ENCODE measurements at places on chromosomes 5 and 9. TPM values are rescaled to one million over a fixed set of nuclear protein-coding genes. Genes with fewer than 3 reads are reported as not detected.

GRCh38 chr5:144122081-144122480, 48.4 kb downstream of the YIPF5 start:
- DNase-seq: no peak
- no peak overlapping the region for H3K27ac ChIP-seq
- H3K4me1 ChIP-seq: peaks cover 4% of the 10 kb centered on the region
- no peaks in the 10 kb centered on the region for H3K36me3 ChIP-seq

DNA sequence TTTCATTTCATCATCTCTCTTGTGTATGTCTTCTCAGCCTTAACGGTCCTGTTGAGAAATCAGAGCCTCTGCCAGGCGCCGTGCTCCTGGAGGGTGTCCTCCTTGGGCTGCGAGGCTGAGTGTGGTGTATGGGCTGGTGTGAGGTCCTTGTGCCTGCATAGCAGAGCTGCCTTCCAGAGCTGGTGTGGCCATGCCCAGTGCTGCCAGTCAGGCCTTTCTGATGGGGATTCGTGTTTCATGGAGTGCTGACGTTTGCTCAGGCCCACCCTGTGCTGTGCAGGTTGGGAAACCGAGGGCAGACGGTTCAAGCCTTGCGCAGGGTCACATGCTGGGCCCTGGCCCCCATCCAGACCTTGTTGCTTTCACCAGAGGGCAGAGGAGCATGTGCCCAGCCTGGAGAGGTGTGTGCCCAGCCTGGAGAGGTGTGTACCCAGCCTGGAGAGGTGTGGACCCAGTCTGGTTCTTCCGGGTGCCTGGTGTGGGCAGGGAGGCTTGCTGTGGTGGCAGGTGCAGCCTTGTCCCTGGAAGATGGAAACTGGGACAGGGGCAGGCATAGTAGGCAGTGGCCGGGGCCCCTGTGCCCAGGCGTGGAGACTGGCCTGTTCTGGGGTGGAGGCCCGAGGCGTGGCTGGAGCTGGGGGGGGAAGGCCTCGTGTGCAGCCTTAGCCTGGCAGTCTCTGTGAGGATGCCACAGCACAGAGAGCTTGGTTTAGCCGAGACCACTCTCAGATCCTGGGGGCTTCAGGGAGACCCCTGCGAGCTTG, 84.0 kb downstream of the RXRA start:
- DNase-seq: no peak
- no peak overlapping the region for H3K4me3 ChIP-seq
- H3K4me1 ChIP-seq: peaks cover 28% of the 10 kb centered on the region
- H3K27me3 ChIP-seq: no peaks in the 10 kb centered on the region
- no peak overlapping the region for H3K27ac ChIP-seq
- H3K36me3 ChIP-seq: peaks cover 1% of the 10 kb centered on the region

GRCh38 chr9:79193501-79194223, 378.1 kb upstream of the TLE4 start:
- H3K4me1 ChIP-seq: no peaks in the 10 kb centered on the region
- H3K36me3 ChIP-seq: no peaks in the 10 kb centered on the region
- H3K4me3 ChIP-seq: no peak overlapping the region
- no peak for DNase-seq
- no peak overlapping the region for H3K27ac ChIP-seq

- H3K36me3 ChIP-seq: no peaks in the 10 kb centered on the region
- no peak for DNase-seq
- H3K27me3 ChIP-seq: no peaks in the 10 kb centered on the region
- no peak overlapping the region for H3K4me3 ChIP-seq
- H3K27ac ChIP-seq: no peak overlapping the region
- no peaks in the 10 kb centered on the region for H3K4me1 ChIP-seq
Measured at GRCh38 chr5:163033656-163034055, 403.7 kb upstream of the CCNG1 start.

DNA sequence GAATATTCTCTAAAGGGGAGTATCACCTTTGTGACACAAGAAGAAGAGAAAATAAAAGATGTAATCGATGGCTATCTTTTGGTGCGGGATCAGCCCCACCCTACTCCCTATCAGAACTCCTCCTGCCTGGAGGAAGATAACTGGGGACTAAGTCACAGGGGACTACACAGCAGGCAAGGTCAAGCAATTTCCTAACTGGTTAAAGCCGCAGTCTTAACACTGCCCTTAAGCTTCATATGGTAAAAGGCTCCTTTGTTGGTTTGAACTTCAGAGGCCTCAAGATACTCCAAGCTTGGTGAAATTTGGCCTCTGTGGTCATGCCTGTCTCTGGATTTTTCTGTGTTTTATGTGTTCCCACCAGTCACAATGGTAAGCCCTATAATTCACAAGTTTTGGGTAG, 1.3 kb upstream of the SHISAL2B start:
- no peaks in the 10 kb centered on the region for H3K36me3 ChIP-seq
- DNase-seq: no peak
- H3K4me3 ChIP-seq: no peak overlapping the region
- H3K4me1 ChIP-seq: no peaks in the 10 kb centered on the region

DNA sequence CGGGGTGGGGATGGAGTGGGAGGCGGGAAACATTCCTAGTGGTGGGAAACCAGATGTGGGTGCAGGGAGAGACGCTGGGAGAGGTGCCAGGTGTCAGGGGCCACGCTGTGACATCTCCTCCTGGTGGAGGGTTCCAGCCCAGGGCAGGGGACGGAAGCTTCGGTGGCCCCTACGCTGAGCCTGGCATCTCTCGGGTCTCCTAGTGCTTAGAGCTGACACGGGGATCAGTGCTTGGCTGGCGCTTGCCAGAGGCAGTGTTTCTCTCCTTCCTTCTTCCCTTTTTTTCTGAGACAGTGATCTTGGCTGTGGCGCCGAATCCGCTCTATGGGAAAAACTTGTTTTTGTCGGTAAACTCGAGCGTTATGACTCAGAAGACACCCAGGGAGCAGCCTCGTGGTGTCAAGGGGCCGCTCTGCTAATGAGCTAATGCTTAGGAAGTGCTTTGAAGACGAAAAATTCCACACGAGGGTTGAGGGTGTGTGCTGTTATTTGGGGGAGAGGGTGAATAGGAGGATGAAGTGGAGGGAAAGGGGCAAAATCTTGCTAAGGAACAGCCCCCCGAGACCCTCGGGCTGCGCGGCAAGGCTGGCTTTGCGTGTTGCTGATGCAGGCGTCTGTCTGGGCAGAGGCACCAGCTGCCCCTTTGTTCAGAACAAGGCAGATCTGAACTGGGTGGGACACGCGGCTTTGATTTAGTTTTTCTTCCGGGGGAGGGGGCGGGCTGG, 20.4 kb upstream of the IER5L start:
- peaks cover 10% of the 10 kb centered on the region for H3K4me1 ChIP-seq
- peak overlapping the region; percentile 79 for H3K27ac ChIP-seq
- H3K4me3 ChIP-seq: peak overlapping the region; percentile 14

DNA sequence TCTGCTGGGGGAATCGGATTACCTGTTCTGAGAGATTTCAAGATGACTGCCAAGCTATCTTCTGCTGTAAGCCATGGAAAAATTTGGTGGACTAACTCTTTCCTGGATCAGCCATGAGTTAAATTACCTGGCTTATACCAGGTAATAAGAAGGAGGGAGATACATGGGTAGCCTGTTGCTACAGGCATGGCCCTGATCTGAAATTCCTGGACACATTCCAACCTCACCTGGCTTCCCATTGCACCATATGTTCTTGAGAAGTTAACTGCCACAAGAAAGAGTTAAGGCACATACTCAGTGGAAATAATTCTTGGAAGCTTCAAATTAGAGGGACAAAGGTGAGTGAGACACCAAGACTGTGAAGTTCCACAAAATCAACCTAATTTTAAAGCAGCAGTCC, 371.3 kb downstream of the ACTL7B start:
- H3K4me3 ChIP-seq: no peak overlapping the region
- H3K27me3 ChIP-seq: no peaks in the 10 kb centered on the region
- no peaks in the 10 kb centered on the region for H3K36me3 ChIP-seq
- DNase-seq: no peak

DNA sequence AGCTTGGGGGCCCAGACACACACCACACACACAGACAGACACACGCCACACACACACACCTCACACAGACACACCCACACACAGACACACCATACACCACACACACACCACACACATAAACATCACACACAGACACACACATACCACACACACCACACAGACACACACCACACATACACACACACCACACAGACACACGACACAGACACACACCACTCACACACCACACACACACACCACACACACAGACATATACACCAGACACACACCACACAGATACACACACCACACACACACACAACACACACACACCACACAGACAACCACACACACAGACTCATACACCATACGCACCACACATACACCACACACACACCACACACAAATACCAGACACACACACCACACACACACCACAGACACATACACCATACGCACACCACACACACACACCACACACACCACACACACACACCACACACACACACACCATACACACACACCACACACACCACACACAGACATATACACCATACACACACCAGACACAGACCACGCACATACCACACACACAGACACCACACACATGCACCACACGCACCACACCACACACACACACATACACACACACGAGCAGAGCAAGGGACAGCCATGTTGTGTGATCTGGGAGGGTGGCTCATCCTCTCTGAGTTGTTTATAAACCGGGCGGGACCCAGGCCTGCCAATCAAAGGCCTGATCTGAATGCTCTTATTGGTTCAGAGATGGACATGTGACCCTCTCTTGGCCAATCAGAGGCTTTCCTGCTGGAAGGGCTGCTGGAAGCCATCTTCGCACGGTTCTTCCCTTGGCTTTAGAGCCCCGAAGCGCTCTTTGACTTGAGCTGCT, 148.3 kb downstream of the GAPVD1 start:
- H3K4me1 ChIP-seq: no peaks in the 10 kb centered on the region
- no peaks in the 10 kb centered on the region for H3K27me3 ChIP-seq
- H3K27ac ChIP-seq: no peak overlapping the region
- no peak overlapping the region for H3K4me3 ChIP-seq
- no peak for DNase-seq

GRCh38 chr5:151491062-151491461, 43.7 kb downstream of the SLC36A1 start:
- H3K4me1 ChIP-seq: no peaks in the 10 kb centered on the region
- H3K36me3 ChIP-seq: peaks cover 10% of the 10 kb centered on the region
- H3K4me3 ChIP-seq: no peak overlapping the region
- no peaks in the 10 kb centered on the region for H3K27me3 ChIP-seq
- H3K27ac ChIP-seq: no peak overlapping the region
- no peak for DNase-seq

- H3K36me3 ChIP-seq: no peaks in the 10 kb centered on the region
- no peaks in the 10 kb centered on the region for H3K27me3 ChIP-seq
- H3K27ac ChIP-seq: no peak overlapping the region
- H3K4me3 ChIP-seq: no peak overlapping the region
- H3K4me1 ChIP-seq: no peaks in the 10 kb centered on the region
Measured at GRCh38 chr5:87909382-87909781, 359.3 kb downstream of the TMEM161B start.

DNA sequence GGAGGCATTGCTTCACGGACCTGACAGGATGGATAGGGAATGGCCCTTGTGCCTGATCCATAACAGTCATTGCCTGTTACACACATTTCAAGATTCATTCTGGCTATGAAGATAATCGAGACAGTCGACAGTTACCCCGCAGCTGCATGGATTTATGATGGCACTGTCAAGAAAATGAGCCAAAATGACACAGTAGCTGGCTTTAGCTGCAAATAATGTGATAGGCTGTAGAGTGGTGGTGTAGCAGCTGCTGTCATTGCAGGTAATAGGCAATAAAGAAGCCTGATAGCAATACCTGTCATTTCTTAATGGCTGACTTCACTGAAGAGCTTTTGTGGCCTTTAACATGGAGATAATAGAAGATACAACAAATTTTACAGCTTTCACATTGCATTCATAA, 1085.2 kb upstream of the ARRDC3 start:
- no peaks in the 10 kb centered on the region for H3K27me3 ChIP-seq
- H3K4me1 ChIP-seq: no peaks in the 10 kb centered on the region
- no peaks in the 10 kb centered on the region for H3K36me3 ChIP-seq
- no peak for DNase-seq
- H3K27ac ChIP-seq: no peak overlapping the region

- DNase-seq: no peak
- no peak overlapping the region for H3K27ac ChIP-seq
- peaks cover 5% of the 10 kb centered on the region for H3K27me3 ChIP-seq
- no peak overlapping the region for H3K4me3 ChIP-seq
- no peaks in the 10 kb centered on the region for H3K36me3 ChIP-seq
Measured at GRCh38 chr5:132055441-132055807, 5.0 kb upstream of the IL3 start.

DNA sequence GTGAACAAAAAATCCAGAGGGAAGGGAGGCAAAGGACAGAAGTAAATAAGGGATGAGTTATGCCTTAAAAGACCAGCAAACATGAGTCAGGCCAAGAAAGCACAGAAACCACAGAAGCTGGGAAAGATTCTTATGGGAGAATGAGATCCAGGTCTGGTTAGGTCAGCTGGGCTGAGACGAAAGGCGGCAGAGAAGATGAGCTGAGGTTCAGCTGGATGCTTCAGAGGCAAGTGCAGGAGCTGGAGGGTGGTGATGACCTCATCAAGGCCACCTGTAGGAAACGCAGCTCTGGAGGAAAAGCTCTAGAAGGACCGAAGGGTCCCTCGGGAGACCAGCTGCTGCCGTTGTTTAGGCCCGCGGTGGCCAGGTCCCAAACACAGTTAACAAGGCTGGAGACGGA, 152.0 kb downstream of the MYO10 start:
- DNase-seq: peak; percentile 58
- peaks cover 2% of the 10 kb centered on the region for H3K4me1 ChIP-seq
- H3K36me3 ChIP-seq: peaks cover 2% of the 10 kb centered on the region
- H3K4me3 ChIP-seq: no peak overlapping the region
- no peaks in the 10 kb centered on the region for H3K27me3 ChIP-seq

DNA sequence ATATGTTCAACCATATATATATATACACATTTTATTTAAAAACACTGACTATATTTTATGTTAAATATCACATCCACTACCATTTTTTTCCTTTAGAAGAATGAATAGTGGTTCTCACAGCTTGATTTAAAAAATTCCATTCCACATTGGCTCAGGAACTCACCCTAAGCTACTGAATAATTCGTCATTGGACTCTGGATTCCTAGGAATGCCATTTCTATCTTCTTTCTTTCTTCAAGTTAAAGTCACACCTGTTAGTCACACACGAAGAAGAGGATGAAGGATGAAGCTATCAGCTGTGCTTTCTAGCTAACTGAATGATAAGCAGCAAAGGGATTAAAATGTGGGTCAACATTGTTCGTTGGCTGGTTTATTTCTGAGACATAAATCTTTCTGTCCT, 7.9 kb downstream of the ELOVL7 start:
- no peak overlapping the region for H3K4me3 ChIP-seq
- H3K27me3 ChIP-seq: peaks cover 4% of the 10 kb centered on the region
- no peaks in the 10 kb centered on the region for H3K4me1 ChIP-seq
- no peaks in the 10 kb centered on the region for H3K36me3 ChIP-seq
- DNase-seq: no peak

GRCh38 chr9:76932757-76933156, 26.8 kb upstream of the PRUNE2 start:
- DNase-seq: peak; percentile 42
- no peak overlapping the region for H3K4me3 ChIP-seq
- H3K27ac ChIP-seq: no peak overlapping the region
- peaks cover 2% of the 10 kb centered on the region for H3K27me3 ChIP-seq
- no peaks in the 10 kb centered on the region for H3K4me1 ChIP-seq

RANBP6 gene
- total RNA-seq: 24.9 TPM

CRB2 gene
- total RNA-seq: not detected

HK3 gene
- total RNA-seq: under 0.01 TPM

LECT2 gene
- not detected for total RNA-seq

SEMA4D gene
- total RNA-seq: 2.6 TPM

SPINK5 gene
- total RNA-seq: not detected

PCDHB9 gene
- total RNA-seq: 0.99 TPM

ANKRD18B gene
- total RNA-seq: 0.17 TPM

CAVIN4 gene
- total RNA-seq: 1.5 TPM

OBP2B gene
- not detected for total RNA-seq

ADAMTS13 gene
- 3.1 TPM for total RNA-seq
